ENCODE measurements at places on chromosomes 11 and 22.

DNA sequence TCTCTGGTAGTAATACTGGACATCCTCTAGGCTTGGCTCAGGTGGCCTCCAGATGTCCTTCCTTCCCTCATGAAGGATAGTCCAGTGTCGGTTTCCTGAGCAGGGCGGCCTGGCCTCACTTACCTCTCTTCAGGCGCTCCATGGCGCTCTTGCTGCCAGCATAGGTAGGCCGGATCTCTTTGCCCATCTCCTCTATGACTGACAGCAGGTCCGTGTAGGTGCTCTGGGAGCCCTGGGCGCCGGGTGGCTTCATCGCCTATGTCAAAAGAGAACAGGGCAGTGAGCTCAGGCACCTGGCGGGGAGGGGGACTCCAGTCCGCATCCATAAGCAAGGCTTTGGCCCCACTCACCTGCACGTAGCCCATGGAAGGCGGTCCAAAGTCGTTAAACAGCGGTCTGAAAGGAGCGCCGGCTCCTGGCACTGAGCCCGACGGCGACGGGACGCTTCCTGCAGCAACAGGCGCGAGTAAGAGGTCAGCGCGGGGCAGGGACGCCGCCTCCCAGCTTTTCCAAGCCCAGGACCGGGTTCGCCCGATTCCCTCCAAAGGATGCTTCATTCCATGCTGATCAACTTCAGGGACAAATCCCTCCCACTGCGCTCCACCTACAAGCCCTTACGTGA, 609 bp downstream of the CDK2AP2 start:
- DNase-seq = no peak

DNA sequence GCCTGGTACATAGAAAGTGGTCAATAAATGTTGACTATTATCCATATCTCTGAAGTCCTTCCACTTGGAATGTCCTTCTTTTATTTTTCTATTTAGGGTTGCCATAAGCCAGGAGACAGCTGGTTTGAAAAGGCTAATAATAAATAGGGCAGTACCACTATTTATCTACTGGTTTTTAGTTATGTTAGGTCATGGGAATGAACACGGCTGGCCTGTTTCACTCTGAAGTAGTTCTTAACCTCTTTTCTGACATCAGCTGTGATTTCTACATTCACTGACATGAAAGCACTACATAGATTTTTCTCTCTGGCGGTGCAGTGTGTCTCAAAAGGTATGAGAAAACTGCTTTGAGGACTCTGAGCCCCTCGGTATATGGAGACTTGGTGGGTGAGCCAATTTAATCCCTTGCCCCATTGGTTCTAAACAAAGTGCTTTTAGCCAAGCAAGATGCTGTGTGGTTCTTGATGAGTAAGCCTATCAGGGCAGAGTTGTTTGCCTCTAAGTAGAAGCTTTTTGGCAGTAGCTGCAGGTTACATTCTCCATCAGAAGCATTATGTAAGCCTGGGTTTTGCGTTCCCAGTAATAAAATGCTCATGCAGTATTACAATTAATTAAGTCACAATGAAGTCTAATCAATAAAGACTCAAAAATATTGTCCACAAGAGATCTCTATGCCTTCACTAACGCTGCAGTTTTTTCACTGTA, 48.7 kb upstream of the APOA1 start:
- DNase-seq = no peak

DNA sequence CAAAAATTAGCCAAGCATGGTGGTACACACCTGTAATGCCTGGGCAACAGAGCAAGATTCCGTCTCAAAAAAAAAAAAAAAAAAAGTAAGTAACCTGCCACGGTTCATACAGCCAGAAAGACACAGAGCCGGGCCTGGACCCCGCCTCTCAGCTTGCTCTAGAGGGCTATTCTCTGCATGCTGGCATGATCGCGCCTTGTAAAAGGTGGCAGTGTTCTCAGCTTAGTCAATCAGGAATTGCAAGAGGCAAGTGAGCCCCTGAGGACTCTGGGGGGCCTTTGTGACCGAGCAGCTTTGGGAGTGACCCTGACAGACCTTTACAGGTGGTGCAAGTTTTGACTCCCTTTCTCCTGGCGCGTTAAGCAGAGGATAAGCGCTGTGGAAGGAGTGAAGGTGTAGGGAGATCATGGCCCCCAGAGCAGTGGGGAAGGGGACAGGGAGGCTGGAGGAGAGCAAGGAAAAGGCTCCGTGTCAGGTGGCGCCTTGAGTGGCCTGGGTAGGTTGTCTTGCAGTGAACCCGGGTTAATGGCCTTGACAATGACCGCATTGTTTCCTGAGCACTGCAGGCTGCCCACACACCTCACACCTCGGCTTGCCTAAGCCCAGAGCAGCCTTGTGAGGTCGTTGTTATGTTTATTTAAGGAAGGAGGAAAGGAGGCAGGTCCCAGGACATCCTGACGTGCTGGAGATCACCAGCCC, 48.9 kb downstream of the CDPF1 start:
- no peak for DNase-seq

DNA sequence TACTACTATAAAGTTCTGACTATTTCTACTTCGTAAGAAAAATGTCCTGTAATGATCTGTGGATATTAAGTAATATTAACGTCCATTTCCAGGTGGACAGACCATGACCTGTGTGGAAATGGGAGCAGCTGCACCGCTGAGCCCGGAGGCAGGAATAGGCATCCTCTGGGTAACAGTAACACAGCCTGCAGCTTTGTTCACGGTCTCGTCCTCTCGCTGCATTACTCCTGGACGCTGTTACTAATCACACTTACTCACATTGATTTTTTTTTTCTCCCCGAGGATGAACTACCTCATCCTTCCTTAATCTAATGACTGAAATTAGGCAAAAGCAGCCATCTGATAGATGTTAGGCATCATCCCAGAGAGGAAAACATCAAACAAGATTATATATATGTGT, 345.7 kb upstream of the NARS2 start:
- peak; percentile 10 for DNase-seq

DNA sequence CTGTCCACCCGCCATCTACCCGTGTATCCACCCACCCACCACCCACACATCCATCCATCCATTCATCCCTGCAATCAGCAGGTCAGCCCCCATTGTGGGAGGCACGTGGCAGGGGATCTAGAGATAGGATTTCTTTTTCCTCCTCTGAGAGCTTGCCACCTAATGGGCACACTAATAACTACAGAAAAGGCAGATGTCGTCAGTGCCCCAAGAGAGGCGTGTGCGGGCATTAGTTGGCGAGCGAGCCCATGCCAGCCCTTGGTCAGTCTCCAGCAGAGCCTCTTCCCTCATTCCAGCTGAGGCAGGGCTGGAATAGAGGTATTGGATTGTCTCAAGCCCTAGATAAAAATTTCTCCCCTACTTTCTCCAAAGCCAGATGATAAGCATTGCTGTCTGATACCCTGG, 9.7 kb downstream of the USP2 start:
- DNase-seq = peak; percentile 16

GRCh38 chr11:69915501-69916250, 96.5 kb upstream of the FGF3 start:
- peak; percentile 34 for DNase-seq

GRCh38 chr11:776263-776560, 1.1 kb downstream of the GATD1 start:
- no peak for DNase-seq

DNA sequence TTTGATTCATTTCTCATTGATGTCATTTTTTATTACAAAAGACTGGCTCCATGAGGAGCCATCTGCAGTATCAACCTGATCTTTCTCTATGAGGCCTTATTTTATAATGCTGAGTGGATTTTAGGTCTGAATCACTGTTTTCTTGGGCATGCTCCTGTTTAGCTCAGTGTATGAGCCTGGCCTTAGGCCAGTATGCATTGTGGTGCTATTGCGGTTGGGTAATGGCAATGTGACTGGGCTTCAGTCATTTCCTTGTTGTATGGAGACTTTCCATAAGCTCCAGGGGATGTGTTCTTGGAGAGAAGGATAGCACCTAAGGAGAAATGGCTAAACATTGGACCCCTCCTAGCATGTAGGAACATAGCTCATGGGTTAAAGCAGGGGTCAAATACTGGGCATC, 293.2 kb downstream of the NELL1 start:
- DNase-seq = no peak
